ENCODE measurements at places on chromosomes 7 and 10. TPM values are rescaled to one million over a fixed set of nuclear protein-coding genes. Genes with fewer than 3 reads are reported as not detected.

PGAM2 gene
- total RNA-seq: 1.6 TPM

MKLN1 gene
- 72.5 TPM for total RNA-seq

TBX20 gene
- total RNA-seq: not detected

LRGUK gene
- 0.95 TPM for total RNA-seq

ABHD11 gene
- 7.1 TPM for total RNA-seq

INMT gene
- 83.8 TPM for total RNA-seq

WNT16 gene
- total RNA-seq: not detected

PRSS58 gene
- not detected for total RNA-seq

GPR26 gene
- total RNA-seq: not detected

PLPP4 gene
- total RNA-seq: not detected

TNKS2 gene
- total RNA-seq: 29.8 TPM

FAS gene
- 40.7 TPM for total RNA-seq

ADIRF gene
- 188 TPM for total RNA-seq

PTPN20 gene
- 1.1 TPM for total RNA-seq

SYT15 gene
- 5.9 TPM for total RNA-seq

MSMB gene
- not detected for total RNA-seq

COL1A2 gene
- 2,112 TPM for total RNA-seq

BRI3 gene
- 193 TPM for total RNA-seq

PLAC9 gene
- total RNA-seq: 155 TPM

SLC12A9 gene
- total RNA-seq: 15.6 TPM

TDRD1 gene
- 0.69 TPM for total RNA-seq

RNF32 gene
- not detected for total RNA-seq

CALML5 gene
- total RNA-seq: not detected
